ENCODE measurements at places on chromosomes 7 and 10.

GRCh38 chr10:50497758-50498157, 126.0 kb downstream of the SGMS1 start:
- no peak for DNase-seq

GRCh38 chr10:25982107-25982506, 48.1 kb downstream of the MYO3A start:
- DNase-seq: no peak

DNA sequence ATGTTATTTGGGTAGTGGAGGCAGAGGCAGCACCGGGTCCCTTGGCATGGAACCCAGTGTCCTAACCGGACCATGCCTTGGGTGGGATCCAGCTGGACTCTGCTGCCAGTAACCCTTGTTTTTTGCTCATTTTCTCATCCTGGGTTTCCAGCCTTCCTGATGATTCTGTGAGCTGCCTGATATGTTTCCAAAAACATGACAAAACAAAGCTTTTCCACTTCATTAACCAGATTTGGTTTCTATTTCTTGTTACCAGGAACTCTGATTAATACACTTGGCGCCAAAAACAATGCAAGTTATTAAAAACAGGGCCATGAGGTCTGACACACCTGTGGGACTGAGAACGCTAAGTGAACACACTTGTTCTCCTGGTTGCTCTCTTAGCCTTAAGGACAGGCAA, 32.8 kb upstream of the DLG5 start:
- DNase-seq: no peak

GRCh38 chr7:140062118-140062527, 628 bp downstream of the PARP12 start:
- DNase-seq: peak; percentile 63

DNA sequence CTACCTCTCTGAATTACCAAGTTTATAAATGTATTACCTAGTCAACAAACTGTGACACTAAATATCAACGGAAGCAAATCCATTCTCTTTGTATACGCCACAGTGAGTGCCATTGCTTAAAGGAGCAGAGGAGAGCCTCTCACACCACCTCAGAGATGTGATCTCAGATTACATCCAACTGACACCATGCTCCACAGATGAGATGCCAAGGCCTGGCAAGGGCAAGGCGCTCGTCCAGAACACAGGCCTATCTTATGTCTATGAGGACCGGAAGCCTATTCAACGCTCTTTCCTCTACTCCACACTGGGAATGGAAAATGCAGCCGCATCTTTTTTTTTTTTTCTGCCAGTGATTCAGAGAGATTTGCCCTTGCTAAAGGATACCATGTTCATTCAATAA, 11.4 kb downstream of the PDIA4 start:
- no peak for DNase-seq

GRCh38 chr7:115066050-115066449, 144.2 kb downstream of the MDFIC start:
- no peak for DNase-seq
